ENCODE measurements at places on chromosomes 4 and X.

DNA sequence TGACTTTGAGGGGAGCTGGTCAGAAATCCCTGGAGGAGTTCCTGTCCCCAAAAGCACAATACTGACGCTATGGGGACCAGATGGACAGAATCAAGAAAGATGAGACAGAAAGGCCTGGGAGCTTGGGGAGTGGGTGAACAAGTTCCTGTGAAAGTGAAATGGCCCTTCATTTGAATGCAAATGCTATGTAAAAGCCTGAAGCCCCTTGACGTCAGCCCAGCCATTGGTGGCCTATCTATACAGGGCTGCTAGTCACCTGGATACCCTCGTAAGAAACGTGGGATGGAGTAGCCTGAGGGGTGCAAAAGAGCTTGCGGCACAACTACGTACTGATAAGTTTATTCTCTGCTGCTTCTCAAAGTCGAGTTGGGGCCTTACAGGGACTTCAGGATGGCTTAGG, at the start of gene CDX4:
TSS of gene CDX4 (plus strand) at position 223 of the 400 bp plus-strand sequence. CDS start 201 bp downstream, outside the sequence.
- no peak within 1 kb of the TSS for H3K27ac ChIP-seq
- no peak for DNase-seq
- H3K27me3 ChIP-seq = no peaks in the 10 kb centered on the region
- no peaks in the 10 kb centered on the region for H3K36me3 ChIP-seq
- no peak within 1 kb of the TSS for H3K4me3 ChIP-seq

GRCh38 chr4:76780781-76781697, 116.9 kb downstream of the SOWAHB start:
- no peak for DNase-seq
- H3K4me3 ChIP-seq = no peak overlapping the region
- H3K4me1 ChIP-seq = no peaks in the 10 kb centered on the region
- H3K27ac ChIP-seq = no peak overlapping the region
- no peaks in the 10 kb centered on the region for H3K36me3 ChIP-seq

DNA sequence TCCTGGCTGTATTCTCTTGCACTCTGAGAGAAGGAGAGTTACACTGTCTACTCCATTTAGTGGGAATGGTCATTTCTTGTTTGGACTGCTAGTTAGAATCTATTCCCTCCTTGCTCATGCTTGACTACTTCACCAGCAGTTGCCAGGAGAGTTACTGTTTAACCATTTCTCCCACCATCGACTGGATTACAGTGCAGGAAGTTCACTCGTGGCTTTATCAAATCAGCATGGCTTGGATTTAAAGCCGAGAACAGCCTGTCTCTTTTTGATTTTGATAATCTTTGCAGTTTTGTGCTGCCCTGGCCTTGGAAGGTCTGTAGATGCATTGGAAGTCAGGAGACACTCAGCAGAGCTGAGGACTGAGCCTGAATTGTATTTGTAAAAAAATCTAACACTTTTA, 3.2 kb downstream of the GBA3 start:
- no peak overlapping the region for H3K27ac ChIP-seq
- DNase-seq = no peak
- H3K4me3 ChIP-seq = no peak overlapping the region
- H3K4me1 ChIP-seq = no peaks in the 10 kb centered on the region

DNA sequence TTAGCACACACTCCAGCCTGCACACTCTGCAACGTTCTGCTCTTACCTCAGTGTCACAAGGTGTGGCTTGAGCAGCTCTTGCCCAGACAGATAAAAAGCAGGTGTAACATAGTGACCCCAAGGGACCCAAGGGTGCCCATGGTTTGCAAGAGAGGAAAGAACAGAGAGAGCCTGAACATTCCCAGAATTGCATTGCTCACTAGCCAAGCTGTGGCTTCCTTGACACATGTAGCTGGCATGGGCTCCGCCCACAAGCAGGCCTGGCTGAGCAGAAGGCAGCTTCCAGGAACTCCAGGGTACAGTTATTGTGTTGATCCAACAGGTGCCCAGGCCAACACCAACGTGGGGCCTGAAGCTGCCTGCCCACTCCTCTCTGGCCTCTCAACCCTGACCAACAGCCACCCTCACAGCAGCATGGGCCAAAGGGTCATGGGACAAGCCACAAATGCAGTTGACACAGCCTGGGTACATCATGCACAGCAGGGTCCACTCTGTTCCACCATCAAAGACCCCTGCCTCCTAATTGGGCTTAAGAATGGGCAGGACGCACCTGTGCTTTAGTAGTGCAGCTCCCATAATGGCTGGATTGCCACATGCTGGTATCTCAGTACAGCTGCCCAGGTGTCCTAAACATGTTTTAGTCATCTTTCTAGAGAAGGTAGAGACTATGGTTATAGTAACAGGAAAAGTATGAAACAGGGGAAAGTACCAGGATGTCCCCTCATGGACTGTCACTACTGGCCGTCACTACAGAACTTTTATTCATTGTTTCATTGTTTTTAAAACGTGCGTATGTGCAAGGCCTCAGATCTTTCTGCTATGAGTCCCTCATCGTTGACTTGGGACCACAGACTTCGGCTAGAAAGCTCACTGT, 73.7 kb upstream of the ACSL1 start:
- H3K36me3 ChIP-seq = no peaks in the 10 kb centered on the region
- H3K27ac ChIP-seq = no peak overlapping the region
- no peak overlapping the region for H3K4me3 ChIP-seq
- H3K27me3 ChIP-seq = no peaks in the 10 kb centered on the region
- no peak for DNase-seq
- no peaks in the 10 kb centered on the region for H3K4me1 ChIP-seq

GRCh38 chr4:8534611-8535010, 45.6 kb upstream of the GPR78 start:
- H3K4me3 ChIP-seq = no peak overlapping the region
- H3K36me3 ChIP-seq = no peaks in the 10 kb centered on the region
- peaks cover 19% of the 10 kb centered on the region for H3K4me1 ChIP-seq
- peak overlapping the region; percentile 3 for H3K27ac ChIP-seq

DNA sequence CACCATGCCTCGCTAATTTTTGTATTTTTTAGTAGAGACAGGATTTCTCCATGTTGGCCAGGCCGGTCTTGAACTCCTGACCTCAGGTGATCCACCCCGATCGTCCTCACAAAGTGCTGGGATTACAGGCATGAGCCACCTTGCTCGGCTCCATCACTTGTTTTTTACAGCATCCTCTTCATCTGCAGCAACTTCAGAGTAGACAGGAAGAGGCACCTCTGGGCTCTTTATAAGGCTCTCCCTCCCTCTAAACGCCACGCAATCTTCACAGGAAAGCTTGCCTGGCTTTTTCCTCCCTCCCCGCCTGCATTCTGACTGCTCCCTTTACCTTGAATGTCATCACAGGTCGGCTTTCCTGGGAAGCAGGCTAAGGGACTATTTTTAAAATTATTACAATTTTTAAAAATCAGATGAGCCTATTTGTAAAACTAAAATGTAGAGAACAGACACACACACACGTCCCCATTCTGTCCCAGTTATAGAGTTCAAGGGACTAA, 111.5 kb upstream of the LDB2 start:
- H3K27ac ChIP-seq = no peak overlapping the region
- no peak overlapping the region for H3K4me3 ChIP-seq
- no peak for DNase-seq
- no peaks in the 10 kb centered on the region for H3K36me3 ChIP-seq

- DNase-seq = no peak
- no peaks in the 10 kb centered on the region for H3K4me1 ChIP-seq
- H3K4me3 ChIP-seq = no peak overlapping the region
- H3K27ac ChIP-seq = no peak overlapping the region
- H3K27me3 ChIP-seq = no peaks in the 10 kb centered on the region
- no peaks in the 10 kb centered on the region for H3K36me3 ChIP-seq
Observed at GRCh38 chr4:1493540-1494287, 87.5 kb upstream of the NKX1-1 start.

GRCh38 chr4:32560306-32560705, 1840.1 kb downstream of the PCDH7 start:
- no peak for DNase-seq
- H3K27ac ChIP-seq = no peak overlapping the region
- H3K4me3 ChIP-seq = no peak overlapping the region
- H3K36me3 ChIP-seq = no peaks in the 10 kb centered on the region
- H3K27me3 ChIP-seq = no peaks in the 10 kb centered on the region

- no peak for DNase-seq
- H3K27ac ChIP-seq = no peak overlapping the region
- H3K4me1 ChIP-seq = no peaks in the 10 kb centered on the region
- no peaks in the 10 kb centered on the region for H3K36me3 ChIP-seq
- H3K4me3 ChIP-seq = no peak overlapping the region
- no peaks in the 10 kb centered on the region for H3K27me3 ChIP-seq
Observed at GRCh38 chrX:52574416-52575275, 57.8 kb upstream of the XAGE1B start.

DNA sequence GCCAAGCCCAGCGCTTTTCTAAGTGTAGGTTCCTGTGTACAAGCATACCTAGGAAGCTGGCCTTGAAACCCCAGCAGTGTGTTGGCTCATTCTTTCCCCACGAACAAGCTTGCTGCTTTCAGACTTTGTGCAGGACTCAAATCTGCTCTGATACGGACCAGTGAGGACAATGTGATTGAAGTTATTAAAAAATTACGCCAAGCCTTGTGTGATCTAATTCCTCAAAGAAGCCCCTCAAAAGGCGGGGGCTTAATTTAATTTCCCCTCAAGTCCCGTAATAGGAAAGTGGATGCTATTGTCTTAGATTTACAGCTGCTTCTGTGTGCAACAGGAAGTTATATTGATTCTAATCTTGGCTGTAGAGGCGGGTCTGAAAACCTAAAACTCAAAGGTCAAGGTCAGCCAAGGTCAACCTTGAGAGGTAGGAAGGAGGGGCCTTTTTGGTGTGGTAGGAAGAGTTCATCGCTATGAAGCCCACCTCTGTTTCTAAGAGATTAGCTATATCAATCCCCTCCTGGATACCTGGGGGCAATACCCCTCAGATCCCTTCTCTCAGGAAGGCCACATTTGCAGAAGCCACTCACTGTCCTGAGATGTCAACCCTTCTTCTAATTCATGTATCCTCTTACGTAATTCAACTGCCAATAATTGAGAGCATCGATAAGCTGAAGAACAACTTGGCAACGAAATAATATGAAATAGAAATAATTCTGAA, 45.1 kb downstream of the TBC1D9 start:
- H3K27me3 ChIP-seq = no peaks in the 10 kb centered on the region
- no peak for DNase-seq
- no peaks in the 10 kb centered on the region for H3K36me3 ChIP-seq
- no peak overlapping the region for H3K4me3 ChIP-seq
- no peak overlapping the region for H3K27ac ChIP-seq
- H3K4me1 ChIP-seq = peaks cover 1% of the 10 kb centered on the region

DNA sequence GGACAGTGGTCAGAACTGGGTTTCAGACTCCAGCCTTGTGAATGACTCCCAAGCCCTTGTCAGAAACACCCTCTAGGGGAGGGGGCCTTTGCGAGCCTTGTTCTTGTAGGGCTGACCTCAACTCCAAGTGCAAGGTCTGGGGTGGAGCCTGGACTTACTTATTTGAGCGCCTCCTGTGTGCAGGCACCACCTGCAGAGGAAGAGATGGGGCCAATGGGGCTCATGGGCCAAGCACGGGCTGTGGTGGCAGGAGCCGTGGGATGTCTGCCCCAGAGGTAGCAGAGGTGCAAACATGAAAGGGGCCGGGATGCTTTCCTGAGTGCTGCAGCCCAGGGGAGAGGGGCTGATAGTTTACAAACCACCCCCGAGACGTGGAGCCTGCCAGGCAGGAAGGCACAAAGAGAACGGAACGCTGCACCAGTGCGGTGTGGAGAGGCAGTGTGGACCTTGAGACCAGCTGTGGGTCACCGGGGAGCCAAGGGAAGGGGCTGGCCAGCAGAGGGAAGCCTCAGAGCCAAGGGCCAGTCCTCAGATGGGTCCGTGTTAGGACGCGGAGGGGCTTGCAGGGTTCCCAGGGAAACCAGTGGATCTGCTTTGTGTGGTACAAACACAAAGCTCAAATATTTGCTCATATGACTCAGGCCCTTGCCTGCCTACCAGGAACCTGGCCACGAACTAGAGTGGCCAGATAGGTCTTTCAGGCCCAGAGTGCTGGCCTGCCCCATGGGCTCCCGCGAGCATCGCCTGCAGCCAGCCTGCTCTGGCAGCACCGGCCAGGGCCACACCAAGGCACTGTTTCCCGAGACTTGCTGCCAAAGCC, 8.7 kb upstream of the TADA2B start:
- no peaks in the 10 kb centered on the region for H3K36me3 ChIP-seq
- H3K27ac ChIP-seq = no peak overlapping the region
- H3K4me1 ChIP-seq = peaks cover 4% of the 10 kb centered on the region
- no peak overlapping the region for H3K4me3 ChIP-seq
- no peaks in the 10 kb centered on the region for H3K27me3 ChIP-seq
- no peak for DNase-seq

DNA sequence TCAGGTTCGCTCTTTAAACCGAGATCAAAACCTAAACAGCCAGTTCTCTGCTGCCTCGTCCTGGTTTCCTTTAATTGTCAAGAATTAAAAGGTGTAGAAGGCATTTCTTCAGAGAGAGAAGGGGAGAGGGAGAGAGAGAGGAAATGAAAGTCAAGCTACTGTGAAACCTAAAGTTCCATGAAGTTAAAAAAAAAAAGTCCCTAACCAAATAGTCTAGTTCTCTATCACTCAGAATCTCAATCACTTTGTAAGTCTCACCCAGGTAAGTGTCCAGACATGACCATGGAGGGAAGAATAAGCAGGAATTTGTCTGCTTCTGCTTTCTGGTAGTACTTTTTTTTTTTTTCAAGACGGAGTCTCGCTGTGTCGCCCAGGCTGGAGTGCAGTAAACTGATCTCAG, 18.8 kb upstream of the SMIM14 start:
- no peaks in the 10 kb centered on the region for H3K4me1 ChIP-seq
- H3K27ac ChIP-seq = peak overlapping the region; percentile 18
- no peak overlapping the region for H3K4me3 ChIP-seq
- H3K36me3 ChIP-seq = no peaks in the 10 kb centered on the region
- no peak for DNase-seq

DNA sequence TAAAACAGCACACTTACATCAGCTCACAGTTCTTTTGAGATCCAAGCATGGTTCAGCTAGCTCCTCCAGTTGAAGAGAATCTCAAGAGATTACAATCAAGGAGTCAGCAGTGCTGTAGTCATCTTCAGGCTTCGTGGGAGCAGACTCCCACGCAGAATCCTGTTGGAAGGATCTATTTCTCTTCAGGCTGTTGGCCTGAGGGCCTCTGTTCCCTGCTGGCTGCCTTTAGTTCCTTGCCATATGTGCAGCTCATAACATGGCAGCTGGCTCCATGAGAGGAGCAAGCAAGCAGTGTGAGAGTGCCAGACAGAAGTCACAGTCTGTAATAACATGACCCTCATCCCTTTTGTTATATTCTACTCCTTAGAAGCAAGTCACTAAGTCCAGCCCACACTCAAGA, 168.6 kb downstream of the COX18 start:
- no peak overlapping the region for H3K27ac ChIP-seq
- H3K27me3 ChIP-seq = no peaks in the 10 kb centered on the region
- H3K4me1 ChIP-seq = no peaks in the 10 kb centered on the region
- H3K4me3 ChIP-seq = no peak overlapping the region

GRCh38 chrX:6363188-6363587, 134.5 kb upstream of the NLGN4X start:
- no peaks in the 10 kb centered on the region for H3K36me3 ChIP-seq
- no peaks in the 10 kb centered on the region for H3K4me1 ChIP-seq
- H3K4me3 ChIP-seq = no peak overlapping the region
- no peak overlapping the region for H3K27ac ChIP-seq
- no peak for DNase-seq

GRCh38 chr4:71026086-71026485, 32.6 kb downstream of the DCK start:
- peaks cover 16% of the 10 kb centered on the region for H3K36me3 ChIP-seq
- DNase-seq = no peak
- no peaks in the 10 kb centered on the region for H3K27me3 ChIP-seq
- no peak overlapping the region for H3K27ac ChIP-seq
